ENCODE measurements at places on chromosomes 2 and 18.

GRCh38 chr2:237324837-237325236 is 89.1 kb downstream of the COL6A3 start:
- DNase-seq: no peak

DNA sequence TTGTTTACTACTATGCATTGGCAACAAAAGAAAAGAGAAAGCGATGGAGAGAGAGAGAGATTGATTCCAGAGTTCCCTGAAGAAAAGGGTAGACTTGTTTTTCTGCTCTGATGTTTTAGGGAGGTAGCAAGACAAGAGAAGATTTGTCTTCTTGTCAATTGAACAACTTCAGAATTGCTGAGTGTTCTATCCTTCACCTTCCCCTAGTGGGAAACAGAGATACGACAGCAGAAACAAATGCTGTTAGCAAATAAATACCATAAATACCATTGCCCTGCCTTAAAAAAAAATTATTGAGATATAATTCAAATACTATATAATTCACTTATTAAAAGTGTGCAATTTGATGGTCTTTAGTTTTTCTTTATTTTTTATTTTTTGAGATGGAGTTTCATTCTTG is 26.2 kb upstream of the CCDC150 start:
- DNase-seq: no peak

DNA sequence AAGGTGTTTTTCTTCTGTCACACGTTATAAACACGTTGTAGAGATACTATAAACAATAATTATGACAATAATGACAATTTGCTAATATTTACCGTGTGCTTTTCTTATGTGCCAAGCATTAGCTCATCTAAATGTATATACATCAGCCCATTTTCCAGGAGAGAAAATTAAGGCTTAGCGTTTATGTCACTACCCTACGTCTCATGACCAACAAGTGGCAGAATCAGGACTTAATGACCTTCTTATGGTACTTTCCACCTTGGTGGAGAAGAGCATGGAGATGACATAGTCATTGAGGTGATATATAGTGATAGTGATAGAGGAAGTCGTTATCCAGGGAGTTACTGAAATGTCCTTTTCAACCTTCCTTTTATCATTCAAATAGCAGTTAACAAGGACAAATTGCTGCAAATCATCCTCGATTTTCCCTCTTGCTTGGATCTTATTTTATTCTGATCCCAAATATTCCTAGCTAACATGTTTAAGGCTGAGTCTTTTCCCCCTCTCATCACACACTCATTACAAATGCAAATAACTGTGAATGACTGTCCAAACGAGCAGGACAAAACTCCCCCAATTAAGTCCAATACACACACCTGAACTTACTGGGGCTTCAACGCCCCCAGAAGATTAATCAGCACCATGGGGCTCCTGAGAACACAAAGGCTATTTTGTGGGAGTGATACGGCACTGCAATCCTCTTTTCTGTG is 27.3 kb downstream of the SPRED2 start:
- no peak for DNase-seq

DNA sequence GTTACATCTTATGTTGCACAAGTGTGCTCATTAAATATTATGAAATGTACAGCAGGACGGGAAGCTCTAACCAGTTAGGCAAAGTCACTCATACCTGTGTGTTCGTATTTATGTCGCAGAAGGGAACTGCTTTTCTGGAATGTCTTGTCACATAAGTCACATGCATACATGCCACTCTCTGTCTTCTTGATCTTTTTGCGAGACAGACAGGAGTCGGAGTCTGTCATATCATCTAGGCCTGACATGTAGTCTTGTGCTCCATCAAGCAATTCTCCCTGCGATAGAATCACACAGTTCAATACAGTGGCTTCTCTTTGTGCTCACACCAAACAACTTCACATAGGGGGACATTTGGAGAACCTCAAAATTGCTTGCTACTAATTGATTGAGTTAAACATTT is 123.6 kb downstream of the ZEB2 start:
- DNase-seq: no peak

DNA sequence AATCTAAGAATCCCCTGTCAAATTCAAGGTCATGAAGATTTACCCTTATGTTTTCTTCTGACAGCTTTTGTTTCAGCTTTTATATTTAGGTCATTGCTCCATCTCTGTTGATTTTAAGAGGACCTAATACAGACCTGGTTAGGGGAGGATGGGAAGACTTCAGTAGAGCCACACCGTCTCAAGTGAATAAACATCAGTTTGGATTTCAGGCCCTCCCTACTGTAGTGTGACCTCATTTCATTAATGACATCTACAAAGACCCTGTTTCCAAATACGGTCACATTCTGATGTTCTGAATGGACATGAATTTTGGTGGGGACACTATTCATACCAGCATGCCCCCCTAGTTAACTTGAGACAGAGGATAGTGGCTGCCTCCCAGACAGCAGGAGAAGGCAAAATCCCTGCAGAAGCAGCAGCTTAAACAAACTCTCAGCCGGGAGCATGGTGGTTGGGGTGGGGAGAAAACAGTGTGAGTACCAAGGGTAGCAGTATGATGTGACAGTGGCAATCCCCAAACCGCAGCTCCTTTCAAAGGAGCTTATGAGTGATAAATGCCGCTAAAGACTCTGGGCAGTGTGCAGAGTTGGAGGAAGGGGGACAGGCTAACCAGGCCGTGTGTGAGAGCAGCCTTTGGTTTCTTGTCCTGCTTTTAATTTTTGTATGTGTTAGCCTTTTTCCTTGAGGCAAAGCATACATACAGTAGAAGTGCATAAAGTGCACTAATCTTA is 65.9 kb upstream of the TNP1 start:
- no peak for DNase-seq
